ENCODE measurements at places on chromosomes 5 and 9.

- DNase-seq, result no peak
Observed at GRCh38 chr9:20623748-20624124, 1.4 kb upstream of the MLLT3 start.

GRCh38 chr9:26234865-26235264, 556.6 kb upstream of the TUSC1 start:
- no peak for DNase-seq

DNA sequence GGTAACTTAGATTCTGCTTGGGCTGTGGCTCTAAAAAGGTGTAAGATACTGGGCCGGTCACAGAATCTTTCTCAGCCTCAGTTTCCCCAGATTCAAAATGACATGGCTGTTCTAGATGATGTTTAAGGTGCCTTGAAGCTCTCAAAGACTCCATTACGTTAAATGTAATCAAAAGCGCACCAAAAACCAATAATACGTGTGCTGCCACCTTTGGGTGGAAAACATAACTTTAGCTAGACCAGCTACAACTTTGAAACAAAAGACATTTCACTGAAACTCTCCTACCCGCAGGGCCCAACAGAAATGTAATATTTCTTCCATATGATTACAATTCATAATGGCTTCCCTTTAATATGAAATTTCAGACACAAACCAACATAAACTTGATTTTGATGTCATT, 35.0 kb upstream of the PCSK5 start:
- no peak for DNase-seq

DNA sequence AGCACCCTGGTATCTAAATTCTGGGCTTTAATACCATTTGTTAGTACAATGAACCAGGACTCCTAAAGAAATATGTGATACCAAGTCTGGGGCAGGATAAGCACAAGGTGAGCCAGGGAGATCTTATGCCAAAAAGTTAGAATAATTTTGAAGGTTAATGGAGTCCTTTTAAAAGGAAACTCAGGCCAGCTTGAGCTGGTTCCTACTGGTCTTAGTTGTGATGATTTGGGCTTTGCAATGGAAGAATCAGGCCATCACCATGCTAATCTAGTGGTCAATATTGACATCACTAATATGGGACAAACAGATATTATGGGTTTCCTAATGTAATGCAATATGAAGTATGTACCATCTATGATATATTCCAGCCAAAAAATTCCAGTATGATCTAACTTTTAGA, 7.5 kb upstream of the SPATA9 start:
- DNase-seq, result no peak

DNA sequence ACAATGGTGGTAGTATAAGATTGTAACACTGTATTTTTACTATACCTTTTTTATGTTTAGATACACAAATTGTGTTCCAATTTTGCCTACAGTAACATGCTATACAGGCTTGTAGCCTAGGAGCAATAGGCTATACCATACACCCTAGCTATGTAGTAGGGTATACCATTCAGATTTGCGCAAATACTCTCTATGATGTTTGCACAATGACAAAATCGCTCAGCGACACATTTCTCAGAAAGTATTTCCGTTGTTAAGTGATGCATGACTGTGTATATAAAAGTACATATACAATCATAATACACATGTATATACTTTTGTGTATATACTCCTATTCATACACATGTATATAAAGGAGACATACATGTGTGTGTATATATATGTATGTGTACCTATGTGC, 34.8 kb downstream of the ENC1 start:
- no peak for DNase-seq

- no peak for DNase-seq
Observed at GRCh38 chr5:139361835-139362429, 20.3 kb downstream of the PAIP2 start.

GRCh38 chr9:102403514-102403913, 591.6 kb upstream of the CYLC2 start:
- DNase-seq, result no peak

GRCh38 chr9:84600739-84601138, 68.8 kb upstream of the NTRK2 start:
- no peak for DNase-seq

- DNase-seq, result no peak
Observed at GRCh38 chr5:7464182-7464581, 68.2 kb downstream of the ADCY2 start.

DNA sequence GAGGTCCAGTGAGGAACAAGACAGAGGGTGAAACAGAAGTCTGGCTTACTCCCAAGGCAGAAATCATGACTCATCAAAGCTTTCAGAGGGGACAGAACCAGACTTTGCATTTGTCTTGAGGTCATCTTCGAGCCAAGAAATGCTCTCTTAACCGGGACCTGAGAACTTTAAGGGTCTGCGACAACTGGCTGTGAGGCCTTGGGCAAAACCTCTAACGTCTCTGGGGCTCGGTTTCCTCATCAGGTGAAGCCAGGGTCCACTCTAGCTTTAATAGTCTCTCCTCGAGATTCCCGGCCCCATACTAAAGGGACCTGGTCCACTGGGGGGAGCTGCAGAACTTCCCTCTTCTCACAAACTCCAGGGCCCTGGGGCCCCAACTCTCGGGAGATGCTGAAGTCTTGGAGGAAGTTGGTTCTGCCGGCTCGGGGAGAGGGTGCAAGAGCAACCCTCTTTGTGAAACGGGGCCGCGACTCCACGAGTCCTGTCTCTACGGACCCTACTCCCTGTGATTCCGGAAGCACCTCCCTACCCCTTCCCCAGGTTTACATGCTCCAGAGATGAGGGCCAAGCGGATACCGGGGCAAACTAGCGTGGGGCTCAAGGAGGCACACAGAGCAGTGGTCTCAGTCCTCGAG, 2.6 kb downstream of the GLIS3 start:
- peak; percentile 6 for DNase-seq

DNA sequence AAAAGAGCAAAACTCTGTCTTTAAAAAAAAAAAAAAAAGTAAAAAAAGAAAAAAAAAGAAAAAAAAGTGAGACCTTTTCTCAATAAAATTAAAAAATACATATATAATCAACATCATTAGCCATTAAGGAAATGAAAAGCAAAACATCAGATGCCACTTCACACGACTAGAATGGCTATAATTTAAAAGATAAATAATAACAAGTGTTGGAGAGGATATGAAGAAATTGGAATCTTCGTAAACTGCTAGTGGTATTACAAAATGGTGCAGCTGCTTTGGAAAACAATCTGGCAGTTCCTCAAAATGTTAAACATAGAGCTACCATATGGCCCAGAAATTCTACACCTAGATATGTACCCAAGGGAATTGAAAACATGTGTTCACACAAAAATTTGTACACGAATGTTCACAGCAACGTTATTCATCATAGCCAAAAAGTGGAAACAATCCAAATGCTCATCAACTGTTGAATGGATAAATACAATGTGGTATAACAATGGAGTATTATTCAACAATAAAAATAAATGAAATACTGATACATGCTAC, 45.3 kb upstream of the SIL1 start:
- no peak for DNase-seq

DNA sequence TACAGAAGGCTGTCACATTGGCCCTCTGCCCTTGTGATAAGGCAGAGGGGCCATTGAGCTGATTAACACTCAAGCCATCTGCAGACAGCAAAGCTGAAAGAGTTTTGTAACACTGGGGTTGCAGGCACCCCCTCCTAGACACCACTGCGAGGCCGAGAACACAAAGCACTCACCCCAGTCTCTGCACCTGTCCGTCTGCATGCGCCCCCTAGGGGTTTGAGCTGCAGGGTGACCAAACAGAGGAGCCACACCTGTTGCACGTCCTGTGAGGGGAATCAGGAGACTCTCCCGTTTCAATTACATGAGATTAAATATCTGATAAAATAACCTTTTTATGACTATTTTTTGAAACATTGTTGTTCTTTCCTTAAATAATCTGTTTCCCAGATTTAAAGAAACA, 1180.4 kb downstream of the CDH9 start:
- no peak for DNase-seq

DNA sequence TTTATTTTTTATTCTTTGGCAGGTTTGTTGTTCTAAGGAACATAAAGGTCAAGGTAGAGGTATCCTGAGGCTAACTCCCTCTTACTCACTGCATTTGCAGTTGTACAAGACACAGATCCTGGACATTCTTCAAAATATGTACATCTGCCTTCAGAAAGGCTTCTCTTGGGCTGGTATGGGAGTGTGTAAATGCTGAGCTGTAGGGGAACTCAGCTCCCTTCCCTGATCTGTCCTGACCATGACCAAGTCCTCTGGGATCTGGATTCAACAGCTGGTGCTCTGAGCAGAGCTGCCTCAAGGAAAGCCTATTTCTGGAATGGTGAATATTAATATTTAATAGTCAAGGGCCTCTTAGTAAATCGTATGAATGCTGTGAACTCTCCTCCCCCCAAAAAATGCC, 117.4 kb downstream of the PRKACG start:
- no peak for DNase-seq

GRCh38 chr5:16617274-16617968, 624 bp upstream of the RETREG1 start:
- peak; percentile 49 for DNase-seq

DNA sequence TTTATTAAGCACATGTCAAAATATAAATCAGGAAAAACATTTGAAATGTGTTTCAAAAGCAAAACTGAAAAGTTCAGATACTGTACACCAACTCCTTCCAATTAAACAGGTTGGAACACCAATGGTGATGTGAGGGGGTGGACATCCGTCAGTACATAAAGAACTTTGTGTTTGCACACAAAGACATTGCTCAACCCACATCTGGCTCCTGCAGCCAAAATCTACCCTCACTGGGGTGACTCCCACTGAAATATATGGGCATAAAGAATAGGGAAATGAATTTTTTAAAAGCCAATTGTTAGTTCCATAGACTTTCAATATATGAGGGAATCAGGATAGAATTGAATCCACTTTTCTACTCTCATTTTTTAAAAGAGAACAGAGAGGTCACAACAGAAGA, 63.9 kb downstream of the MEGF9 start:
- no peak for DNase-seq

DNA sequence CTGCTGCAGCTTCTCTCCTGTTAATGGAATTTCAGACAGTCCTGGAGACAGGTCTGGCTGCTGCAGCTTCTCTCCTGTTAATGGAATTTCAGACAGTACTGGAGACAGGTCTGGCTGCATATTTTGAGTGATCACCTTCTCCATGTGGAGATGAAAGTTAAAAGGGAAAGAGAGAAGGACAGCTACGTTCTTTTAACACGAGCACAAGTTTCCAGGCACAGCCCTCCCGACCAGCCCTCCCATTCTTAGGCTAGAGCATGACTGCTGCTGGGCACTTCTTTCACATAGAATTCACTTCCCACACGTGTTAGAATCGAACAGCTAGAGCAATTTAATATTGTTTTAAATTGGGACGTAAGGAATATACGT, 133.3 kb upstream of the DMRT1 start:
- no peak for DNase-seq

DNA sequence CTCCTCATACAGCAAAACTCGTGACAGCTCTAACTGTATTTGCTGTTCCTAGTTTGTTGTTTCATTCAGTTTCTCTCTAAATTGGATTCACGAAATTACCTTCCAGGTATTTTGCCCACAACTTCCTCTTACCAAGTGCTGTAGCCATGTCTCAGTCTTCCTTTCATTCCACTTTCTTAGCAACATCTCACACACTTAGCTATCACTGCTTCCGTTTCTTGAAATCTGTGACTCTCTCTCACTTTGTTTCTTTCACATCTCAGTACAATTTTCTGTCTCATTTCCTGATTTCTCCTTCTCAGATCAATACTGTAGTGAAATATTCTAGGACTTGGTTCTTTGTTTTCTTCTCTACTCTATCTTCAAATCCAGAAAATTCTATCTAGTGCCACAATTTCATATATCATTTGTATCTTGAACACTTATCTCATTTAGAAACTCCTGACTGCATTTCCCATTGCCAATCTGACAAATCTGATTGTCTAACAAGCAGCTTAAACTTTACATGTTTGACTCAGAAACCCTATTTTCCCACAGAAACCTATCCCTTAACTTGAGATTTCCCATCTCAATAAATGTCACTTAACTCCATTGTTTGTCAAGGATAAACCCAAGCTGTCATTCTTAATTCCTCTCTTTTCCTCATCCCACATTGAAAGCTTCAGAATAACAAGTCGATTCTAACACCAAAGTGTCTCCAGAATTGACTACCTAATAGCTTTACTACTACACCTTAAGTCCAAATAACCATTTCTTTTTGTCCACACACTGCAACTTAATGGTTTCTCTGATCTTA, 303.1 kb downstream of the CDH12 start:
- no peak for DNase-seq

DNA sequence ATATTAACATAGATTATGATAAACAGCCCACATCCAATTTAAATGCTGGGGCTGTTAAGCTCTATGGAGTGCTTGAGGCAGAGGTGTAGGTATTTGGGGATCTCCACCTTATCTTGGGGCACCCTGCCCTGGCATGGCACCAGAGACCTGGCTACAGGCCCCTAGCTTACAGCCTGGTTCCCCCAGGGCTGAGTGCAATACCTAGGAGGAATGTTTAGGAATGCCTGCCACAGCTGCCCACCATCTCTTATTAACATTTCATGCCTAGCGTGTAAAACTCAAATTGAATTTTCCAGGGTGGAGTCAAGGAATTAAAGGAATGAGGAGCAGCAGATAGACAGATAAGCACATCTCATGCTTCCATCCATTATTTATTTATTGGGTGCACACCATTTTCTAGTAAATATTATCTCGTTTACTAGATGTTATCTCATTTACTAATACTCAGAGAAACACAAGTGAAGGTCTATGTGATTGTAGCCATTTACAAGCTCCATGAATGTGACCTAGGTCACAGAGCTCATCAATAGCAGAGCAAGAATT, 55.6 kb upstream of the TNFSF8 start:
- DNase-seq, result no peak

GRCh38 chr5:175448276-175448675, 4.3 kb upstream of the DRD1 start:
- no peak for DNase-seq

GRCh38 chr9:35487081-35487480, 2.8 kb upstream of the RUSC2 start:
- DNase-seq, result no peak

- DNase-seq, result no peak
Observed at GRCh38 chr9:12232836-12233235, 460.3 kb upstream of the TYRP1 start.
